ENCODE measurements at places on chromosomes 1 and 21.

- DNase-seq, result no peak
Observed at GRCh38 chr1:100847361-100848082, 47.1 kb downstream of the EXTL2 start.

DNA sequence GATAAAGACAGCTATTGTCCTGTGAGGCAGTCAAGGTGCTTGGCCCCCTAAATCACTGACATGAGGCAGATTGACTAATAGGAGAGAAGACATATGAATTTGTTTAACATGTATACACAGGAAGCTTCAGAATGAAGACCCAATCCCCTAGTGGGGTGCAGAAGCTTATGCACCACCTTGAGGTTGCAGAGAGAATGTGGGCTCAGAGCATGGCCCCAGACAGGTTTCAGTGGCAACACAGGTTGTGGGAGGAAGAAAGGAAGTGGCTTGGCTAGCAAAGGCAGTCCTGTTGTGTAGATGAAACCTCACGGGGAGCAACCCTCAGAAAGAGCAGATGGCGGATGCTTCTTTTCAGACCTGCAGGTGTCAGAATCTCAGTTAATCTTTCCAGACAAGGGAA is 37.0 kb upstream of the PARP1 start:
- peak; percentile 15 for DNase-seq

DNA sequence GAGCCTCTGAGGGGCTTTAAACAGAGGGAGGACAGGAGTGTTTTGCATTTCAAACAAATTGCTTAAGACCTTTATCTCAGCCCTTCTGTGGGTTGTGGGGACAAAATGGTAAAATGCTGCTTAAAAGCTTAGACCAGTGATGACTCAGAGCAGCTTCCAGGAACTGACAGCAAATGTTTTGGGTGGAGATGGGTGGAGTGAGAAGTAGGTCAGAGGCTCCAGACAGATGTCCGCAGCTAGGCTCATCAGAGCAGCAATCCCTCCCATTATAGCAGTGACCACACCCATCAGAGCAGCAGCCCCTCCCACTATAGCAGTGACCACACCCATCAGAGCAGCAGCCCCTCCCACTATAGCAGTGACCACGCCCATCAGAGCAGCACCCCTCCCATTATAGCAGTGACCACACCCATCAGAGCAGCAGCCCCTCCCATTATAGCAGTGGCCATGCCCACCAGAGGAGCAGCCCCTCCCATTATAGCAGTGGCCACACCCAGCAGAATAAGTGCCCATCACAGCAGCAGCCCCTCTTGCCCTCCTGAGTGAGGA is 532.2 kb downstream of the MATN1 start:
- DNase-seq, result peak; percentile 9

GRCh38 chr1:209076688-209077087 is 506.8 kb upstream of the CAMK1G start:
- DNase-seq, result no peak

GRCh38 chr1:181296180-181296579 is 187.1 kb upstream of the CACNA1E start:
- no peak for DNase-seq

DNA sequence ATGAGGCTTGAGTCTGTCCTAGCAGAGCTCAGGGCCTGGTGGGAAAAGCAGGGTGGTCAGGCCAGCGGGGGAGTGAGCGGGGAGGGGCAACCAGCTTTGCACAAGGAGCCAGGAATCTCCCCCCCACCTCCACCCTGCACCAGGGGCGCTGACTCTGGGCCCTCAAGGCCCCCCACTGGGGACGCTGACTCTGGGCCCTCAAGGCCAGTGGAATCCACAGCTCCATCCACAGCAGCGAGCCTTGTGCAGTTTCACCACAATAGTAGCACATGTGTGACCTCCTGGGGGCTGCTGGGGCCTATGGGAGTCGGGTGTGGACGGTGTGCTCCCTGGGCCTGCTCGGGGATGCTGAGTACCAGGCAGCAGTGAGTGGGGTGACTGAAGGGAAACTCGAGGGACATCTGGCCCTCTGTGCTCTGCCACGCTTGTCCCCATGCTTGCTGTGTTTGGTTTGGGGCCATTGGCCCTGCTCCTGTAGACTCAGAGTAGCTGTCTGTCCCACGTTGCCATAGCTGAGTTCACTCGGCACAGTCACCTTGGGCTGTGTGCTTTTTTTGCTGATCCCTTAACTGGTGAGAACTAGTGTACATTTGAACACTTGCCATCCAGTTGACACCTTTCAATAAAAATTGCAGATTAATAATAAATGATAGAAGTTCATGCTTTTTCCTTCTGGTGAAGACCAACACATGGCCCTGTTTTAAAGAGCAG is 89.2 kb downstream of the ADARB1 start:
- no peak for DNase-seq

DNA sequence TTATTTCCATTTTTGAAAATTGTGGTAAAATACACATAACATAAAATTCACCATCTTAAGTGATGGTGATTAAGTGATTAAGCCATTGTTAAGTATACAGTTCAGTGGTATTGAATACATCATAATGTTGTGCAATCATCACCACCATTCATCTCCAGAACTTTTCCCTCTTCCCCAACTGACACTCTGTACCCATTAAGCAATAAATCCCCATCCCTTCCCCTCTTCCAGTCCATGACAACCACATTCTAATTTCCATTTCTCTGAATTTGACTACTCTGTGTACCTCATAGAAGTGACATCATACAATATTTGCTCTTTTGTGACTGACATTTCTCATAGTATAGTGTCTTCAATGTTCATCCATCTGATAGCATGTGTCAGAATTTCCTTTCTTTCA is 124.8 kb downstream of the DISC1 start:
- no peak for DNase-seq

DNA sequence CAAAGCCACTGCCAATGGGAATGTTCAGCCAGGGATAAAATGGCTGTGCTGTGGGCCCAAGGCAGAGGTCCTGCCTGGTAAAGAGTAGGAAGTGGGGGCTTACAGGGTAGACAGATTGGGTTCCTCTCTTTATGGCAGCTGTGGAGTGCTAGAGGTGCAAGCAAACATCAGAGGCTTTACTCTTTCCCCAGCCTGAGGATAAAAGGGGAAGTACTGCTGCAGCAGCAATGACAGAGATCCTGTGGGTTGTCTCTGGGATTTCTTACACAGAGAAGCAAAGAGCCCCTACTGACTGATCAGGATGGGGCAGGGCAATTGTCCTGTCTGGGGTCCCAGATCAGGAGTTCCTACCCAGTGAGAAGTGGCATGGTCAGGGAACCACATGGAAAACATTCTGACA is 54.2 kb downstream of the DRAM2 start:
- no peak for DNase-seq

DNA sequence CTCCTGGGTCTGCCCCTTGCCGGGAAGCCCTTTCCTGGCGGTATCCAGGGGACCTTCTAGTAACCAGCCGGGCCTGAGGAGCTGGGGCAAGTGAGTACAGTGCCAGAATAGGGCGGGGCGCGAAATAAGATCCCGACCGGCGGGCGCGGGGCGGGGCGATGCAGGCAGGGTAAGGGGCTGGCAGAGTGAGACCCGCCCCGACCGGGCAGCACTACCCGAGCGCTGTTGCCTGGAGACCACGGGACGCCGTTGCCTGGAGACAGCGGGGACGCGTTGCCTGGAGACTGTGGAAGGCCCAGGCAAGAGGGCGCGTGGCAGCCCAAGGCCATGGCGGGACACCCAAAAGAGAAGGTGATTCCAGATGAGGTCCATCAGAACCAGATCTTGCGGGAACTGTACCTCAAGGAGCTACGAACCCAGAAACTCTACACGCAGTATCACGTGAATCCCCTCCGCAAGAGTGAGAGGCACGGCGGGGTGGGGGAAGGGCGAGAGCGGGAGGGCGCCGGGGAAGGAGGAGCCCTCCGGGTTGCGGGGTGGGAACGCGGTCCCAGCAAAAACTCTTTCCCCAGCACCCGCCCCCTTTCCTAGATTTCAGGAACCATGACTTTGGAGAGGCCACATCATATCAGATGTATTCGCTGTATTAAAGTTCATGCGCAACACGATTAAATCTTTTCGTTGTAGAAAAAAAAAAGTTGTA is 24.3 kb downstream of the EBNA1BP2 start:
- DNase-seq, result no peak

DNA sequence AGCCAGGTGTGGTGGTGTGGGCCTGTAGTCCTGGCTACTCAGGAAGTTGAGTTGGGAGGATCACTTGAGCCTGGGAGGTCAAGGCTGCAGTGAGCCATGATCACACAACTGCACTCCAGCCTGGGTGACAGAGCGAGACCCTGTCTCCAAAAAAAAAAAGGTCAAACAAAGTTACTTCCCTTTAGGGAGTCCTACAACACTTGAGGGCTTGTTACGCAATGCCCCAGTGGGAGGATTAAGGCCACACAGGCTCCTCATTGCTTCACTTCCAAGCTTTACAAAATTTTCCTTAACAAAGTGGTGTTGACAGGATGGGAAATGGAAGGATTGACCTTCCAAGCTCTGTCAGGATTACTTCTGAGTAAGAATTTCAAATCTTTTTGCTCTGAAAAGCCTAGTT is 6.2 kb upstream of the EXTL1 start:
- DNase-seq, result no peak

- no peak for DNase-seq
Observed at GRCh38 chr1:1431845-1432273, 3.6 kb upstream of the VWA1 start.

- no peak for DNase-seq
Observed at GRCh38 chr1:9263984-9264872, 28.5 kb upstream of the SPSB1 start.

DNA sequence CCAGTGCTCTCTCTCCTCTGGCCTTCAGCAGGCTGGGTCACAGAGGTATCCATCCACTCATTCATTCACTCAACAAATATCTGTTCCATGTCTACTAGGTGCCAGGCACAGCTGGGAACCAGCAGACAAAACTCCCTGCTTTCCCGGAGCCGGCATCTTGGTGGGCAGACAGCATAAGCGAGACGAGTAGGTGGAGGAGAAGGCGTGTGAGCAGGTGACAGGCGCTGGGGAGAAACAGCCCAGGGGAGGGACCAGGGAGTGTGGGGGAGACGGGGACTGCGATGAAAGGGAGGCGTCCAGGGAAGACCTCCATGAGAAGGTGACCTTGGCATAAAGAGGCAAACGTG is 11.0 kb upstream of the KCNAB2 start:
- DNase-seq, result no peak

DNA sequence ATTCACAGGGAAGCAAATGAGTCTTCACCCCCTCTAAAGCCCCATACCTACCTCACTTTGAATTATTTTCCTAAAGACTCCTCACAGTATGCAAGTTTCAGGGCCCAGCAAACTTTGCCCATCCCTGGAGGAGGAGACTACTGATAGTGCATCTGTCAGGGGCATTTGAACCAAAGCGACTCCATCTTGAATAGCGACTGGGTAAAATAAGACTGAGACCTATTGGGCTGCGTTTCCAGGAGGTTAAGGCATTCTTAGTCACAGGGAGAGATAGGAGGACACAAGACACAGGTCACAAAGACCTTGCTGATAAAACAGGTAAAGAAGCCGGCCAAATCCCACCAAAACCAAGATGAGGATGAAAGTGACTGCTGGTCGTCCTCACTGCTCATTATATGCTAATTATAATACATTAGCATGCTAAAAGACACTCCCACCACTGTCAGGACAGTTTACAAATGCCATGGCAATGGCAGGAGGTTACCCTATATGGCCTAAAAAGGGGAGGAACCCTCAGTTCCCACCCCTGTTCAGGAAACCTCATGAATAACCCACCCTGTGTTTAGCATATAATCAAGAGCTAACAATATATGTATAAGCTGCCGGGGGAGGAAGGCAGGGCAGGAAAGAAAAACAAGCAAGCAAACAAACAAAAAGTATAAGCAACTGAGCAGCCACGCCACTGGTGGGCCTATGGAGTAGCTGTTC is 3.3 kb upstream of the PKNOX1 start:
- DNase-seq, result no peak

DNA sequence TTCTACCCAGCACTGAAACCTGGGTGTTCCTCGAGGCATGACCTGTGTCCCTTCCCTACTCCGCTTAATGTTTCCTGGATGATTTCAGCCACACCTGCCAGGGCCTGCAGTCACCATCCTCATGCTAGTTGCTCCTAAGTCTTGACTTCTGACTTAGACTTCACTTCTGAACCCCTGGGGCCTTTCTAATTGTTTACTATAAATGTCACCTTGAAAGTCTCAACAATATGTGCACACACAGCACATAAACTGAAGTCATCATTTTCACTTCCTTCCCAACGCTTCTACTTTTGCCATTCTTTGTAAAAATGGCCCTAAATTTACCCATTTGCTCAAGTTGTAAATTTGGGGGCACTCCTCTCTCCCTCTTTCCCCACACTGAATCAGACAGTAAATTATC is 141.1 kb downstream of the DYRK1A start:
- DNase-seq, result no peak

- DNase-seq, result peak; percentile 61
Observed at GRCh38 chr1:156123356-156124196, 9.1 kb downstream of the LMNA start.

DNA sequence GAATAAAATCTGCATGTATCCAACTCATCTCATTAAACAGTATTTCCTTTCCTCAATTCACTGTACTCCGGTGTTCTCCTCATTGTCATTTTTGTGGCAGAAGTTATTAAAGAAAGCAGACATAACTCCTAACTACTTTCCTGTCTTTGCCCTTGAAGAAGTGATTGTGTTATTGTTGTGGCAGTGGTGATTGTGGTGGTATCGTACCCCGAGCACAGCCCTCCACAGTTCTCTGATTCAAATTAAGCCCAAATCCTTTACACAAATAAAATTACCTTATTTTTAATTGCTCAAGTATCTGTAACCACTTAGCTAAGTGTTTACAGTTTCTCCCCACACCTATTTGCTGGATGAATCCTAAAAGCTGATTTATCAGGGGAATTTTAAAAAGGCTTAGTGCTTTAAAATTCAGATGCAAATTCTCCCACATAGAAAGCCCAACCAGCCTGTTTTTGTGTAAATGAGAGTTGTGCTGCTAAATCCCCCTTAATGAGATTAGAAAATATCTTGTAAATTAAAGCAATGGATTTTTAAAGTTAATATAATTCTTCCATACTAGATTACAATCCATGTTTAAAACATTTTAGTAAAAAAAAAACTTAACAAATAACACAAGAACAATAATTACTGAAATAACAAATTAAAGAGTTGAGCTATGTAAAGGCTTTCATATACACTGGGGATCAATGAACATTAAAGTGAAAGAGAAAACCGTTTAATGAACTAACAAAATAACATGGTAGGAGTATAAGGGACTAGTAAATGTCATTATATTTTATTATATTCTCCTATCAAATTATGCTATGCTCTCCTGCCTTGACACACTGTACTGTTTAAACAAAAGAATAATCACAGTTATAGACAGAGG is 259.0 kb downstream of the NEGR1 start:
- DNase-seq, result no peak

DNA sequence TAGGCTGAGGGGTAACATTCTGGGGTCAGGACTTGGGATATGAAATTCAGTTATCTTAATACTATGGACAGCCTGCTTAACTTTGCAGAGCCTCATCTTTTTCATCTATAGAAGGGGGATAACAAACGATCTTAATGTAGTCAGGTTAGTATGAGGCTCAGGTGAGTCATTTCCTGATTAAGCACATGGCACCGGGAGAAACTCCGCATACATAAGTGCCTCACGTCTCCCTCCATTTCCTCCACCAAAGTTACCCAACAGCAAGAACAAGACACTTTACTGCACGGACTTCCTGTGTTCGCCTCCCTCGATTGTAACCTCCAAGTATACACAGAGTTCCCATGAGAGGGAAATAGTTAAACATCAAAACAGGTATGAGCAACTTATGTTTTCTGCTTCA is 112.7 kb upstream of the COA6 start:
- no peak for DNase-seq

All from stimulated activated CD8-positive, alpha-beta memory T cell treated with anti-CD3 and anti-CD28 coated beads, Interleukin-7, amount 100 ng/mL, for 4 hours (primary cell).